HuH-7.5 (cell line): ENCODE measurements at places on chromosomes 12 and 14.

DNA sequence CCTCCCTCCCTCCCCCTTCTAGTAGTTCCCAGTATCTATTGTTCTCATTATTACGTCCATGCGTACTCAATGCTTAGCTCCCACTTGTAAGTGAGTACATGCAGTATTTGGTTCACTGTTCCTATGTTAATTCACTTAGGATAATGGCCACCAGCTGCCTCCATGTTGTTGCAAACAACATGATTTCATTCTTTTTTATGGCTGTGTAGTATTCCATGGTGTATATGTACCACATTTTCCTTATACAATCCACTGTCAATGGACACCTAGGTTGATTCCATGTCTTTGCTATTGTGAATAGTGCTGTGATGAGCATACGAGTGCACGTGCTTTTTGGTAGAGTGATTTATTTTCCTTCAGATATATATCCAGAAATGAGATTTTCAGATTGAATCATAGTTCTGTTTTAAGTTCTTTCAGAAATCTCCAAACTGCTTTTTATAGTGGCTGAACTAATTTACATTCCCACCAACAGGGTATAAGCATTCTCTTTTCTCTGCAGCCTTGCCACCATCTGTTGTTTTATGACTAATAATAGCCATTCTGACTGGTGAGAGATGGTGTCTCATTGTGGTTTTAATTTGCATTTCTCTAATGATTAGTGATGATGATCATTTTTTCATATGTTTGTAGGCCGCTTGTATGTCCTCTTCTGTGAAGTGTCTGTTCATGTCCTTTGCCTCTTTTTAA, 17.9 kb upstream of the CLEC7A start:
- no peak for DNase-seq

- no peak for DNase-seq
Measured at GRCh38 chr12:58090685-58091084, 149.3 kb downstream of the ATP23 start.

GRCh38 chr12:64735442-64735841, 23.8 kb downstream of the GNS start:
- DNase-seq = no peak

- DNase-seq = no peak
Measured at GRCh38 chr14:61437381-61437780, 116.0 kb downstream of the PRKCH start.

- no peak for DNase-seq
Measured at GRCh38 chr14:76232800-76233199, 81.1 kb downstream of the GPATCH2L start.

GRCh38 chr12:127761880-127762279, 505.1 kb upstream of the TMEM132C start:
- no peak for DNase-seq

GRCh38 chr12:15534874-15535273, 212.6 kb downstream of the PTPRO start:
- no peak for DNase-seq

GRCh38 chr12:52659395-52659794, 7.4 kb upstream of the KRT2 start:
- DNase-seq = no peak

DNA sequence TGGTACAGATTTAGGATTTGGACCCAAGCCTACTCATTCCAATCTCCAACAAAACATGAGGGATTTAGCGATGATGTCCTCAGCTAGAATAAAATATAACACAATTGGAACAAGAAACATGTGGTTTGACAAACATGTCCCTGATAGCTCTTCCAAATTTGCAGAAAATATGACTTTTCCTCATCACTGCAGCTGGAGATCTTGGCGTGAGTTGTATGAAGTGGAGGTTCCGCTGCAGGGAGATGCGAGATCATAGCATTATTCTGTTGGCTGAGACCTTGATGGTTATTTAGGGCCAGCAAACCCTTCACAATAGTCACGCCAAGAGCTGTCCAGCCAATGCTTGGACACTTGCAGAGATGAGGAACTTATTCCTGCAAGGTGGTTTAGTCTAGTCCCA, 413.4 kb upstream of the TBX3 start:
- DNase-seq = no peak

DNA sequence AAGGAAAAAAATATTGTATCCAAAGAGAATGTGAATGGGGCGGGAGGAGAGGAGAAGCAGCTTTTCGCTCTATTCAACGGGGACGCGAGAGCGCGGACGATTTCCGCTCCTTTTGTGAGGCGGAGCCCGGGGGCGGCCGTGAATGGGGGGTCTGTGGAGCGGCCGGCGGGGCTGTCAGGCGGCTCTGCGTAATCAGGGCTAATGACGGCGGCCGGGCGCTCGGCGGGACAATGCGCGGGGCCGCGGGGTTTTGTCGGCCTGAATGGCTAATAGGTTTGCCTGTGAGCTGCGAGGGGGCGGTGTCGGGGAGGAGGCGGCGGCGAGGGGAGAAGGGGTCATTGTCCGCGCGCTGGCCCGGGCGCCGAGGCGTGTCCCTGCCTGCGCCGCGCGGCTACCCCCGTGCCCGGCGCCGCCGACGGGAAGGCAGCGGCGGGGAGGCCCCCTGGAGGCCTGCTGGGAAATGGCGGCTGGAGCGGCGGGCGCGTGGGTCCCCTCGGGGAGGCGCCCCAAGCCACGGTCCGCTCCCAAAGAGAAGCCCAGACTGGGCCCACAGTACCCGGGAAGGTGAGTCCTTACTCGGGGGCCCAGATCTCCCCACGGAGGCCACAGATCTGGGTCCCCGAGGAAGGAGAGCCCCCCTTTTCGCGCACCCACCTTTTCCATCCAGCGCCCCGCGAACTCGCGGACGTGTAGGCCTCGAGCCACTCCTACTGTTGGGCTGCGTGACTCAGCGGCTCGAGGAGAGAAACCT, 6.0 kb downstream of the SIX6 start:
- peak; percentile 62 for DNase-seq

DNA sequence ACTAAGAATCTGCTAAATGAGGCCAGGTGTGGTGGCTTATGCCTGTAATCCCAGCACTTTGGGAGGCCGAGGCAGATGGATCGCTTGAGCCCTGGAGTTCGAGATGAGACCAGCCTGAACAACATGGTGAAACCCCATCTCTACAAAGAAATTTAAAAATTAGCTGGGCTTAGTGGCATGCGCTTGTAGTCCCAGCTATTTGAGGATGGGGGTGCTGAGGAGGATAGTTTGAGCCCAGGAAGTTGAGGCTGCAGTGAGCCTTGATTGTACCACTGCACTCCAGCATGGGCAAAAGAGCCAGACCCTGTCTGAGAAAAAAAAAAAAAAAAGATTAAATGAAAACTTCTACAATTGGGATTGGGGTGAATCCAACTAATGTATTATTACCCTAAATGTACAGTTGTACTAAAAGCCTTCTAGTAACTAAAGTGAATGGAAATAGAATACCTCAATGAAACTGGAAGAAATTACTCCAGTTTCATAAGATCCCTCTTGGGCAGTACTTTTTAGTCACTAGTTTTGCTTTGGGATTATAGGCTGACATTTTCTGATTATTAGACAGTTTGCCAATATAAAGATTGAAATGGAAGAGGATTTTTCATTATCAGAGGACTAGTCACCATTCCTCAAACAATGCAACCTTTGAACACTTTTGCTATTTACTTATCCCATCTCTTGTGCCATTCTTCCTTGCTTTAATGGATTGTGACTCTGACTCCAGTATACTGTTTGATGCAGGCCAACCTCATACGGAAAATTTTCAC, 14.3 kb downstream of the COCH start:
- DNase-seq = no peak

DNA sequence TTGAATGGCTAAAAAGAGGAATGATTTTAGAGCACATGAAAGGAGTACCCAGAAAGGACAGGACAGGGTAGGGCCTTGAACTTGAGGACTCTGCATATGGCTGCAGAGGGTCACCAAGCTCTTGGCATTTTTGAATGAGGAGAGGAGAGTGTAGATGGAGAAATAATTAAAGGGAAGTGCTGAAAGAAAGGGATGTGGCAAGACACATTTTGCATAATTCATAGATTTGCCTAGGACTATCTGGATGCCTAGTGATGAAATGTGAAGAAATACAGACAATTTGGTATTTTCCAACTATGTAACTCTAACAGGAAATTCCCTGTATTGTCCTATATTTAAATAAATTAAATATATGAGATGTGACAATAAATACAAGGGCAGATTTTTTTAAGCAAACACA, 27.5 kb upstream of the MDM1 start:
- DNase-seq = no peak

DNA sequence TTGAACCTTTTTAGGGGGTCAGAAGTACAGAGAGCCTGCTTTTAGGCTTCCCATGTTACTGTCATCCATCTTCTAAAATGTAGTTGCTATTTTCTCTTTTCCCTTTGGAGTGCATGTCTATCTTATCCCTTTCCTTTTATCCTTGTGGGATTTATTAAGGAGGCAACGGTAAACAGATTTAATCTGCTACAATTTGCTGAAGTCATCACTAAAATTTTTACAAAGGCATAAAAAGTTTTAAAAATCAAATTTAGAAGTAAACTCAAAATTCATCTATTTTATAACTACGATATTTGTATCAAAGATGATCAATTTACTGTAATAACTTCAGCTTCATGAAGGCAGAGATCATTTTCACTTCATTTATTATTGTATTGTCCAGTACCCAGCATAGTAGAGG, 118.7 kb downstream of the RPS6KA5 start:
- DNase-seq = no peak

DNA sequence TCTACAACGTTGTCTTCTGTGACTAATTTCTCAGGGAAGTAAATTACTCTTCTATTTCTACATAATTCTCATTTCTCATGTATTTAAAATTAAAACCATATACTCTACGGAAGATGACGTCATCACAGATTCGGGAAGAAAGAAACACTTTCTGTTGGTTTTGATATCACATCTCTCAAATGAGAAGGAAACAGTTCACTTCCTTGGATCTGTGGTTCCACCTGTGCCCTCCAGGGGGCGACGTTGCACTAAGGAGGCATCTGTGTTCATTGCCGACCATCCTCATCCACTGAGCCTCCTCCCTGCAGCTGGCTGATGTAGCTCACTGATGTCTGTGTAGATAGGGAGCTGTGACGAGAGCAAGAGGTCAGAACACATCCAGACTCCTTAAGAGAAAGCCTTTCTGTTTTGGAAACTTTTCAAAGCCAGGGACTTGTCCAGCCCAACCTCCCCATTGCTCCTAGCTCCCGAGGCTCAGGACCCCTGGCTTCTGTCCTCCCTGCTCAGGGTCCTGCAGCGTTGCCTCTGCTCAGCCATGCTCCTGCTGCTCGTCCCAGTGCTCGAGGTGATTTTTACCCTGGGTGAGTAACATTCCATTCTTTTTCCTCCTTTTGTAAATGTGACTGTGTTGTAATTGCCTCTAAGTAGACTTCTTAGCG, 172.7 kb upstream of the OR4E1 start:
- DNase-seq = no peak

DNA sequence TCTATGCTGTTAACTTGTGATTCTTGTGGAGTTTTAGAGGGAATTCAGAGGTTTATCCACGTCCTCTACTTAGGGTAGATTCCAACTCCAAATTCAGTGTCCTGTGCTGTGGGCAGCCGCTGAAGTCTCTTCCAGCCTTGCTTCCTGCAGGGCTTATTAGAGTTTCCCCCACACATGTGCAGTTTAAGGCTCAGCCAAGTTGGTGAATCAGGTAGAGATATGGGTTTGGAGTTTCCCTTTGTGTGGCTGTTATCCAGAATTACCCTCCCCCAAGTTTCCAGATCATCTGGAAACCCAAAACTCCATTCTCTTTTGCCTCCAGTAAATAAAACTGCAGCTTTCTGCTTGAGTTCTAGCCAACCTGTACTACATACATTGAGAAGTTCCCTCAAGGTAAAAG, 853.7 kb downstream of the GALC start:
- no peak for DNase-seq

GRCh38 chr14:100192250-100192671, 32.8 kb upstream of the DEGS2 start:
- DNase-seq = no peak

- DNase-seq = no peak
Measured at GRCh38 chr12:128083132-128083729, 183.7 kb upstream of the TMEM132C start.

DNA sequence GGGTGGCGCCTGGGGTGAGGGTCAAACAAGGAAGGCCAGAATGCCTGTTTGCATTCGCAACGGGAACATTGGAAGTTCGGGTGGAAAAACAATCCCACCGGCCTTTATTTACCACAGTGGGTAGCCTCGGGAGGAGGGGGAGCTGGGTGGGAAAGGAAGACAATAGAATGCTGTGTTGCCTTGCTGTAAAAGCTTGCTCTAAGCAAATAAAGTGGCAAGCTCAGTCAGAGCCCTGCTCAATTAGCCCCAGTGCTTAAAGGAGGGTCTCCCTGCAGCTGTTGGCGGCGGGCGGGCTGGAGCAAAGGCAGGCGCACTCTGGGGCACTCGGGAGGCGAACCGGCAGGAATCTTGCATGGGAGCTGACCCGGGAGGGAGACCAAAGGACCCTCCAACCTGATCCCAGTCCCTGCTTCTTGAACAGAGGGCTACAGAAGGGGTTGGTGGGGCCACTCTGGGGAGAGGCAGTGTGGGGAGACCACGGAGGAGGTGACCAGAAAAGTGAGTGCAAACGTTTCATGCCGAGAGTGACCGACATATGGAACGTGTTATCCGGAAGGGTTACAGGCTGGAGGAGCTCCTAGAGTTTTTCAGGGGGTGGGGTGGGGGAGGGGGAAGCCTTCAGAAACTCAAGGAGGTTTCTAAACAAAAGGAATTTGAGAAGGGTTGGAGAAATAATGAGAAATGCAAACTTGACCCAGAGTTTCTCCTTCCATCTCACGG, 48.5 kb downstream of the NTF3 start:
- no peak for DNase-seq

DNA sequence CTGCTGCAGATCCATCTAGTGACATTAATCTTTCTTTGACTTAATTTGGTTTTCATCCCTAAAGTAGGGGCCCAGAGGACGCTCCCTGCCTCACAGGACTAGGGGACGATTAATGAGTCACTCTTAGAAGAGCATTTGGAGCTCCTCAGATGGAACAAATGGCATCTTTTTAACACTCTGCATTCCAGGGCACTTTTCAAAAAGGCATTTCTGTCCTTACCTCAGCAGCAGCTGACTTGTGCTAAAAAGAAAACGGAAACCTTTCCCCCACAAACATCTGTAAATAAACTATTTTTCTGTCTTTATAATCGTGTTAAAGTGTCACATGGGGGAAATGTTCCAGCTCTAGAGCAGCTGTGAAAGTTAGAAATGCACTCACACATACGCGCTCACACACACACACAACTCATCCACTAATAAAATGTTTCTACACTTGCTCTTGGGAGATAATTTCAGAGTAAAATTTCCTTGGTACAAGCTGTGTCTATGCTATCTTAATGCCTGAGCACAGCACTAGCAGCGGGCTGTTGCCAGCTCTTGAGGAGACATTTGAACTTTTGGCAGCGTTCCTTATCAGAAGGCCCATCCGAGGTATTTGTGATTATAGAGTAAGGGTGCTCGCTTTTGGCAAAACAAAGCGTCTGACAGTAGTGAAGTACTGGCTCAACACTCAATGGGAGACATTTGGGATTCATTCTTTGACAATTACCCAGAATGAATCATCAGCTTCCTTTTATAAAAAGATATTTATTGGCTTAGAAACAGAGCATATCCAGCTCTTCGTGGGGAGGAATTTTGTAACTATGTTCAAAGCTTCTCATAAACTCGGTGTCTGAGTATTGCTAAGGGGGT, 141.3 kb downstream of the PLXNC1 start:
- DNase-seq = no peak

GRCh38 chr14:59582161-59582560, 5.5 kb upstream of the CCDC175 start:
- no peak for DNase-seq
